ENCODE measurements at places on chromosomes 2 and 18.

DNA sequence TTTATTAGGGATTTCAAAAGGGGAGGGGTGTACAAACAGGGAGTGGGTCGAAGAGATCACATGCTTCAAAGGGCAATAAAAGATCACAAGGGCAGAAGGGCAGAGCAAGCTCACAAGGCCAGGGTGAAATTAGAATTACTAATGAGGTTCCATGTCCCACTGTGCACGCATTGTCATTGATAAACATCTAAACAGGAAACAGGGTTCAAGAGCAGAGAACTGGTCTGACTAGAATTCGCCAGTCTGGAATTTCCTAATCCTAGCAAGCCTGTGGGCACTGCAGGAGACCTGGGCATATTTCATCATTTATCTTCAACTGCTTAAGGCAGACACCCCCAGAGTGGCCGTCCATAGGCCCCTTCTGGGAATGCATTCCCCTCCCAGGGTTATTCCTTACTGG, 408.2 kb downstream of the ZNF804A start:
- DNase-seq: no peak

- DNase-seq: no peak
Measured at GRCh38 chr18:9184998-9185613, 48.5 kb downstream of the ANKRD12 start.

GRCh38 chr2:47083005-47083404, 72.1 kb downstream of the STPG4 start:
- DNase-seq: no peak

GRCh38 chr2:220531216-220531615, 903.8 kb downstream of the SLC4A3 start:
- DNase-seq: no peak

GRCh38 chr18:50441501-50441900, 66.7 kb downstream of the SKA1 start:
- no peak for DNase-seq

DNA sequence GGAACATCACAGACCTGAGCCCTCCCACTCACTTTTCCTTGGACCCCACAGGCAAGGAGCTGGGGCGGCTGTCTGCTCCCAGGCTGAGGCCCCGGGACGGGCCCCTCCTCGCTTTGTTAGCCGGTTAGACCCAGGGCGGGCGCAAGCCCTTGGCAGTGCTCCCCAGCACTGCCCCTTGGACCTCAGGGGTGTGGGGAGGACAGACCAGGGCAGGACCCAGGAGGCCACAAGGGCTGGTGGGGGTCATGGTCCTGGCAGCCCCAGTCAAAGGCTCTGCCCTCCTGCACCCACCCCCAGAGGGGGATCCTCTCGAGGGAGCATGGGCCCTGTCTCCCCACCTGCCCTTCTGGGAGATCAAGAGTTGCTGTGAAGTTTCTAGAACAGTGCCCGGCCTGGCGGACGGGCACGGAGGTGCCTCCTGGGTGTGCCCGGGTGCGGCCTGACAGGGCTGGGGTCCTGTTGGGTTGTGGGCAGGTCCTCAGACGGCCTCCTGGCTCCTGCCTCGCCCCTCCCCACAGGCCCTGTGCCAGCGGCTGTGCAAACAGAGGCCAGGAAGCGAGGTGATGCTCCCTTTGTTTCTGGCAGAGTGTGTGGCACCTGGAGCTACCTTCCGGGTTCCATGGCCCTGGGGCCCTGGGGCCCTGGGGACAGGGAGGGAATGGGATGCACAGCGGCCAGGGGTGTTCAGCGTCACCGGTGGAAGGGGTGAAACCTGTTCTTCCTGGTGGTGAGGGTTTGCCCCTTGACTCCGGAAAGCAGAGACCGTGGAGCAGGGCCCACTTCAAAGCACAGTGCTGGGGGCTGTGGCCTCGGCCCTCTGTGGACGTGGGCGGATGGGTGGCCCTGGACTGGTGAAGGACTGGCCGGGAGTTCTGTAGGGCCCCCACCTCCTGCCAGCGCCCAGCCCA, 2.9 kb upstream of the GAL3ST2 start:
- DNase-seq: no peak

DNA sequence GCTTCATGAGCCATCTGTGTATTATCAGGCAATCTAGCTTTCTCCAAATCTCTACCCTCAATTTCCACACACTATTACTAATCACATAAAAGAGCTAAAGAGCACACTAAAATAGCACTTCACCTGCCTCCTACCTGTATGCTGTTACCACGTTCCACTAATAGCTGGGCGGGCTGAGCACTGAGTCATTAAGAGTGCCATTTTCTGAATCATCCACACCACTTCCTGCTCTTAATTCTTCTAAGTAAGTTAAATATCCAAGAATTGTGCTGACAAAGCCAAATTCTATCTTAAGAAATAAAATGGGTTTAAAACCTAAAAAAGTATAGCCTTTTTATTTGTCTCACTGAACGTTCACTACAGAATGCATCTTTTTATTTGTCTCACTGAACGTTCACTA, 35.7 kb downstream of the NOL10 start:
- no peak for DNase-seq

GRCh38 chr2:78768016-78768415, 257.5 kb upstream of the REG3G start:
- no peak for DNase-seq

DNA sequence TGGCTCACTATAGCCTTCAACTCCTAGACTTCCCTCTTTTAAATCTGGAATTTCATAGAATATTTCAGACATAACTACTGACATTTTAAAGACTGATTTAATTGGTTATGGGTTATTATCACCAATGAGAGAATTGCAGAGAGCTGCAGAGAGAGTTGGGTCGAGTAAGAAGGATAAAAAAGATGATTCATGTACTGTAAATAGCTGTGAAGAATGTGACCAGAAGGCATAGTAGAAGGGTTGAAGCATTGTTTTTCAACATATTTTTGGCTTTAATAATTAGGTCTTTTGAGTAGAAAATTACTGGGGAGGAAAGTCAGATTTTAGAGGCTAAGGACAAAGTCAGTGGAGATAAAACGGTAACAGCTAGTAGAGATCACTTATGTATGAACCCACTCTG, 503.2 kb upstream of the SLC8A1 start:
- DNase-seq: no peak

DNA sequence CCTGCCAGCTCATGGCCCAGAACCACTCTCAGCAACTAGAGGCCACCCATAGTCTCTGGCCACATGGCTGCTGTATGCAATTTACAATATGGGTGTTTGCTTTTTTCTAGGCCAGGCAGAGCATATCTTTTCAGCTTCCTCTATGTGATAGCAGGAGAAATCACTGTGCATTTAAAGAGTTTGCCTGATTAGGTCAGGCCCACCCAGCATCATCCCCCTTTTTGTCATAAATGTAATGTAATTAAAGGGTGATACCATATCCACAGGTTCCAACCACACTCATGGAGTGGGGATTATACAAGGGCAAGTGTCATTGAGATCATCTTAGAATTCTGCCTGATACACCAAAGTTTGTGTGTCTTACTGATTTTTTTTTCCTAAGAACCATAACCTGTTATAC, 71.7 kb upstream of the TTC21B start:
- no peak for DNase-seq

DNA sequence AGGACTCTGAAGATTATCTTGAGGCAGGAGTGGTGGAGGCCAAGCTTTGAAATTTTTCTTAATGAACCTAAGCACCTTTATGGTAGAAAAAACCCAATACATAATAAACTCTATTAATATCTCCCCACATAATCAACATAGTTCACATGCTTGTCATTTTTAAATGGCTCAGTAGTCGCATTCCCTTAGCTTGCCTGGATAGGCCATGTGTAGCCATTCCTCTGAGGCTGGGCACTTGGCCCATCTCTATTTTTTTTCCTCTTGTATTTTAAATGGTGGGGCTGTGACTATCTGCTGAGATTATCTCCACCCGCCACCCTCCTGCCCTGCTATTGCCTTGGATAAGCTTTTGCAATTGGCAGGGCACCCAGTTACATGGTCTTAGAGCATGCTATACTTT, 143.1 kb downstream of the FHOD3 start:
- no peak for DNase-seq
